ENCODE measurements at places on chromosomes 6 and 20.

DNA sequence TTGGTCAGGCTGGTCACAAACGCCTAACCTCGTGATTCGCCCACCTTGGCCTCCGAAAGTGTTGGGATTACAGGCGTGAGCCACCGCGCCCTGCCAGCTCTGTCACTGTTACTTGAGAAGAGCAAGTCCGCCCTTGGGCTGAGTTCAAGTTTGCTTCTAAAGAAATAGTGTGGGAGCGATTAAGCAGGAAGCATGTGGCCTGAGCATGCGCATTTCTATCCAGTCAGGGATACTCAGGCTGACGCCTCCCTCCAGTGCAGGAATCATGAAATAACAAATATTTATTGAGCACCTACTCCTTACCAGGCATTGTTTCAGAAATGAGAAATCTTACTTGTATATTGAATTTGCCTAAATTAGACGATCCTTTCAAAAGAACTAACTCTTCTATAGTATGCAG, 166.2 kb downstream of the EDN1 start:
- H3K27me3 ChIP-seq = no peaks in the 10 kb centered on the region
- H3K4me3 ChIP-seq = no peak overlapping the region
- H3K27ac ChIP-seq = no peak overlapping the region
- H3K36me3 ChIP-seq = no peaks in the 10 kb centered on the region
- no peak for DNase-seq
- H3K4me1 ChIP-seq = no peaks in the 10 kb centered on the region

DNA sequence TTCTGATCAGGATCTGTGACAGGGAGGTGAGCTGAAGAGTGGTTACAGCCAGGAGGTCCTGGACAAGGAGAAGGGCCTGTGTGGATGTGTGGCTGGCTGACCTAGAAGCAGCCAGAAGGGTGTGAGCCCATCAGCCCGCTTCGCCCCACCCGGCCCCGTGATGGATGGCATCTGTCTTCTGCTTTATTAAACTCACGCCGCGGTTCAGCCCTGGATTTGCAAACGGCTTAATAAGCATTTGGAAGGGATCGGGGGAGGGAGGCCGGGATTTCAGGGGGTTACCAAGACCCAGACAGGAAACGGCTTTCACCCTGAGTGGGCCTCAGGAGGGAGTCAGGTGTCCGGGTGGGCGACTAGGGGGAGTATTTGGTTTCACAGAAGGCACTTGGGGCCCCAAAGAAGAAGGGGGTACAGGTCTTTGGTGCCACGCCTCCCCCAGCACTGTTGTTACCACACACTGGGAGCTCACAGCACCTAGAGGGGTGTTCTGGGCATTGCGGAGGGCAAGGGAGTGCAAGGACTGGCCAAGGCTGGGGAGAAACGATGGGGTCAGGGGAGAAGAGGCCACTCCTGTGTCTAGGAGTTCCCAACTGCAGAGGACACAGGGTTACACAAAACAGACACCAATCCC, 53.8 kb upstream of the FOXP4 start:
- H3K27me3 ChIP-seq = no peaks in the 10 kb centered on the region
- H3K36me3 ChIP-seq = no peaks in the 10 kb centered on the region
- H3K4me3 ChIP-seq = no peak overlapping the region
- H3K27ac ChIP-seq = no peak overlapping the region

DNA sequence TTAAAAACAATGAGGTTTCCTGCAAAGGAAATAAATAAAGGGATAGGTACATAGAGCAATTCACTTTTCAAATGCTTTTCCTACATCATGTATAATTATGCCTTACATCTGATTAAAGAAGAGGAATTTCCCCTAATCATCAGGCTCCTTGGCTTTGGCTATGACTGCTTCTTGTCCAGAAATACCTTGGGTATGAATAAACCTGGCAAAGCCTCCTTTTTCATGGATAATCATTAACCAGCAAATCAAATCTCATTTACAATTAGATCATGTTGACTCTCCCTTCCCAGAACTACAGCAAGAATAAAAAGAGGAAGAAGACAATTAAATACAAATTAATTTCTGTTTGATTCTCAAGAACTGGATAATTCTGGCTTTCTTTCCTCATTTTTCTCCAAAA, 58.0 kb upstream of the CD2AP start:
- no peaks in the 10 kb centered on the region for H3K36me3 ChIP-seq
- no peaks in the 10 kb centered on the region for H3K27me3 ChIP-seq
- H3K27ac ChIP-seq = no peak overlapping the region
- no peak for DNase-seq
- H3K4me1 ChIP-seq = no peaks in the 10 kb centered on the region

- no peak overlapping the region for H3K4me3 ChIP-seq
Observed at GRCh38 chr6:45470131-45470738, 92.5 kb upstream of the SUPT3H start.

DNA sequence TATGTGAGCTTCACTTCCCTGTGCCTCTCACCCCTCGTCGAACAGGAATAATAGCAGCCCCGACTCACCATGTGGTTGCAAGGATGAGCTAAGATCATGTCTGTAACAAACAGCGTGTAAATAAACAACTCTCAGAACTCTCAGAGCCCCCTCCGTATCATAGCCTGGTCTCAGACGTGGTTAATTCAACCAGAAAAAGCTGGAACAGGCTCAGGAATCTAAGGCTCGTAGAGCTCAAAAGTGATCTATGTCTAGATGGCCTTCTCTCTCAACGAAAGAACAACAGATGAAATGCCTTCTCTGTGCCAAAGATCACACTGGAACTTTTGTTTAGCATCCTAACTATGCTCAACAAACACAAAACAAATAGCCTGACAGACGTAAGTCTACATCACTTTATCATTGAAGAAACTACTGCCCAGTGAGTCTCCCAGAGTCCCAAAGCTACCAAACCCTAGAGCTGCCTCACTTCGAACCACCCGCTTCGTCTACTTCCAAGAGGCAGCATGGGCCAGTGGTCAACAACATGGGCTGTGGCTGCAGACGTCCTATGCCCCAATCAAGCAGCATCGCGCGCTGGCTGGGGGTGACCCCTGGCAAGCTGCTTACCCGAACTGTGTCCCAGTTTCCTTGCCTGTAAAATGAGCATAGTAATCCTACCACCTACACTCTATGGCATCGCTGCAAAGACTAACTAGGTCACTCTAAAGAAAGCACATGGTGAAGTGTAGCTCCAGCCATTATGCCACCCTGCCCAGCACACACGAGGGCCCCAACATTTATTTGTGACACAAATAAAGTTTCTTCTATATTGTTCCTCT, 35.1 kb downstream of the NFATC2 start:
- H3K4me1 ChIP-seq = peaks cover 31% of the 10 kb centered on the region
- no peaks in the 10 kb centered on the region for H3K27me3 ChIP-seq
- no peaks in the 10 kb centered on the region for H3K36me3 ChIP-seq
- peak overlapping the region; percentile 5 for H3K27ac ChIP-seq

DNA sequence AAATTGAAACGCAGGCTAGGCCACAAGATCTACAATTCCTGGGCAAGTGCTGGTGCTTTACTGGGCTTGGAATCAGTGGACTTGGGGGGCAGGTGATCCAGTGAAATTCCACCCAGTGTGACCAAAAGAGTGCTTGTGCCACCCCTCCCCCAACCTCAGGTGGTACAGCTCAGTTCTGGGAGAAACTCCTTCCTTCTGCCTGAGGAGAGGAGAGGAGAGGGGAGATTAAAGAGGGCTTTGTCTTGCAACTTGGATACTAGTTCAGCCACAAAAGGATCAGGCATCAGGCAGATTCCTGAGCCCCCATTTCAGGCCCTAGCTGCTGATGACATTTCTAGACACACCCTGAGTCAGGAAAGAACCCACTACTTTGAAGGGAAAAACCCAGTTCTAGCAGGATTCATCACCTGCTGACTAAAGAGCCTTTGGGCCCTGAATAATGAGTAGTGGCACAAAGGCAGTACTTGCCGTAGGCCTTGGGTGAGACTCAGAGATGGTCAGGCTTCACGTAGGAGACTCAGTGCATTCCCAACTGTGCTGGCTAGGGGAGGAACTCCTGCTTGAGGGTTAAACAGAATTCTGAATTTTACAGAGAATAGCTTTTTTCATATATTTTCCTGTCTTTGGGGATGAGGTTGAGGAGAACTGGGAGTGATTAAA, 446.7 kb downstream of the BMP2 start:
- H3K4me3 ChIP-seq = no peak overlapping the region
- no peaks in the 10 kb centered on the region for H3K36me3 ChIP-seq
- H3K4me1 ChIP-seq = no peaks in the 10 kb centered on the region
- no peak for DNase-seq

- DNase-seq = no peak
- H3K36me3 ChIP-seq = no peaks in the 10 kb centered on the region
- H3K27ac ChIP-seq = no peak overlapping the region
- no peaks in the 10 kb centered on the region for H3K27me3 ChIP-seq
- no peak overlapping the region for H3K4me3 ChIP-seq
- H3K4me1 ChIP-seq = no peaks in the 10 kb centered on the region
Observed at GRCh38 chr20:45518282-45518681, 2.9 kb upstream of the SPINT3 start.
